Right lobe of liver (tissue), 6 donors: ENCODE measurements at places on chromosomes 16 and 17.
A peak's percentile ranks its signal among the peaks of the same experiment; 100 is the strongest.

DNA sequence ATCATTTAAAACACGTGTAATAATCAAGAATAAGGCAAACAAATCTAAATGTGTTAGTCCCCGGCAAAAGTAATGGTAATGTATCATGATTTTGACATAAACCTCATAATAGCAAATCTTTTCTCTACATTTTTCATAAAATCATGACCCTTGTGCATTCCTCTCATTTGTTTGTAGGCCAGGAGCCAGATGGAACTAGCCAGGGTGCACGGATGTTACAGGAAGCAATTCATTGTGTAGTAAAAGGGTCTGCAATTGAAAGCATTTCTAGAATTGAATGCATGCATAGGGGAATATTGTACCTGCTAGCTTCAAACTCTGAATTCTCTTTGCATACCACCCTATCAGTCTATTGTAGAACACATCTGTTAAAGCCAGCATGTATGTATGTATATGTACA lies 66.6 kb downstream of the CNTNAP4 start:
- DNase-seq = no peak

GRCh38 chr16:64693946-64694345 lies 427.9 kb downstream of the CDH11 start:
- DNase-seq = no peak

DNA sequence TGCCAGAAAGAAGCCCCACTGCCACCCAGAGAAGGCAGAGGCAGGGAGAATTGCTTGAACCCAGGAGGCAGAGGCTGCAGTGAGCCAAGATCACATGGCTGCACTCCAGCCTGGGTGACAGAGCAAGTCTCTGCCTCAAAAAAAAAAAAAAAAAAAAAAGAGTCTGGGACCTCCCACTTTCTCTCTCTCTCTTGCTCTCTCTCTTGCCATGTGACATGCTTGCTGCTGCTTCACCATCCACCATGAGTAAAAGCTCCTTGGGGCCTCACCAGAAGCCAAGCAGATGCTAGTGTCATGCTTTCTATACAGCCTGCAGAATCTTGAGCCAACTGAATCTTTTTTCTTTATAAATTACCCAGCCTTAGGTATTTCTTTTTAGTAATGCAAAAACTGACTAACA lies 21.5 kb upstream of the SRSF1 start:
- DNase-seq = no peak

GRCh38 chr16:3485821-3486505 lies 9.3 kb downstream of the C16orf90 start:
- no peak for DNase-seq

- DNase-seq = no peak
Measured at GRCh38 chr17:47716375-47716774, 16.7 kb upstream of the TBX21 start.

DNA sequence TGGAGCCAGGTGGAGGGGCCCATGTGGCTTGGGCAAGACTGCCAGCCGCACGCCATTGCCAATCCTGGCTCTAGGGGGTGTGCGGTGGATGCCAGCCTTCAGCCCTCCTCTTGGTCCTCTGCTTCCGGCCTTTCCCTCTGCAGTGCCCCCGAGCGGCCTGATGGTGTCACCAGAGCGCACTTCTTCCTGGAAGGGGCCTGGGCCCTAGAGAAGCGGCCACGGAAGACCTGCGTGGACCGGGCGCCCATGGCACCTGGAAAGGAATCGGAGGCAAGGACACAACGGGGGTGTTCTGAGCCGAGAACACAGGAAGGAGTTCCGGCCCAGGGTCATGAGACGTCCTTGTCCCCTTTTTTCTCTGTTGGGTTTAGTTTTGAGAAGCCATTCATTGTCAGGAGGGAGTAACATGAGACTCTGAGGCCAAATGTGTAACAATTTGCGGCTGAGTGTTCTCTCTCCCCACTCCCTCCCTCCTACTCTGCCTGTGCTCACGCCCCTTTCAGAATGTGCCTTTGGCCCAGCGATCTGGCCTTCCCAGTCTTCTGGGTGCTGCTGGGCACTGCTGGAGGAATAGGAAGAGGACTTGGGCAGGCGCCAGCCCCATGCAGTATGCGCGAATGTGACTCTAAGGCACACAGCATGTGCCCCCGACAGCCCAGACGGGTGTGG lies 92.8 kb downstream of the IRX3 start:
- DNase-seq = peak; percentile 71

DNA sequence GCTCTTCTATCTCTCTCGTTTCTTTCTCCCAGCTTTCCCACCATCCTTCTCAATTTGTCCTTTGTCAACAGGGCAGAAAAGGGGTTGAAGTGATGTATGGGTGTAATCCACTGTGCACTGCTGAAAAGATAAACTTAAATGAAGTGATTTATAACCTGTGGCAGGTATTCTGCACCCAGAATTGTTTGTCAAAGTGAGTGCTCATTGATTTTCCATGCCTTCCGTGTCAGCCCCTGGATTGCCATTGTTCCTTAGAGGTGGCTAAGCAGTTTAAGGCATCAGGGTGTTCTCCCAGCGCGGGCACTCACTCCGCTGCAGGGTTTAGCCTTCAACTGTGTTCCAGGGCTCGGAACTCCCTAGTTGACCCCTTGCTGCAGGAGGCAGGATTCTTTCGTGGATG lies 82.9 kb downstream of the PITPNC1 start:
- DNase-seq = no peak

GRCh38 chr17:28717578-28718332 lies at the start of gene RAB34:
Gene RAB34 (minus strand): TSS chr17:28717868. CDS start chr17:28717266, 602 bp downstream.
- DNase-seq = no peak

DNA sequence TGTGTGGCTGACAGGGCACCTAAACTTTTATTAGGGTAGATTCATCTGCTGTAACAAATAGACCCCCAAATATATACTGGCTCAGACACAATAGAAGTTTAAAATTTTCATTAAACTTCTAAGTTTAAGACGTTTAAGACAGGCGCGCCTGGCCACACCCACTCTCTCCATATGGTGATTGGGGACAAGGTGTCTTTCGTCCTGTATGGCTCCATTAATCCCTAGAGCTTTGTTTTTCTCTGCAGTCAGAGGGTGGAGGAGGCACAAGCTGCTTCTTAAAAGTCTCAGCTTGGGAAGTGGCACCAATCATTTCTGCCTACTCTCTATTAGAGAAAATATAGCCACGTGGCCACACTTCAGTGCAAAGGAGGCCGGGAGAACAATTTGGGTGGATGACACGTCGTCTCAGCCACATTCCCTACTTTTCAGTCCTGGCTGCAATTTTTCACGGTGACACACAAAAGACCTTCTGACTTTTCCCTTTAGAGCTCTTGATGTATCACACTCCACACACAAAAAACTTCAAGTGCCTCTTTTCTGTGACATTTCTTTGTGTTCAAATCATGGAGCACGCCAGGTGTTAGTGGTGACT lies 125.5 kb upstream of the CACNG3 start:
- DNase-seq = no peak

DNA sequence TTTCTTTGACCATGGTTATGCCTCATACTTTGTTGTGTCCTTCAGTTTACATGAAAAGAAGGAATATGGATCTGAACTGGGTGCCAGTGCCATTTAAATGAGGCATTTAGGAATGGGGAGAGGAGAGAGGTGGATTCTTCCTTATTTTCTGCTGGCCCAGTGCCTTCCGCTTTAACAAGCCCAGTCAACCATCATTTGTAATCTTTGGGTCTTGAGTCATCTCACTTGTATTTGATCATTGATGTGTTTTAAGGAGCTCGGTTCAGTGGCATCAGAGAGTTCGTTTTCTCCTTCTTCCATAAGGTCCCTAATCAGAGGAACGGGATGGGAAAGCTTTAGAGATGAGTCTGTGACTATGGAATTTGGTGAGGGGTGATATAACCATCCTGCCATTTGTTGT lies 334.9 kb downstream of the WWOX start:
- DNase-seq = no peak

DNA sequence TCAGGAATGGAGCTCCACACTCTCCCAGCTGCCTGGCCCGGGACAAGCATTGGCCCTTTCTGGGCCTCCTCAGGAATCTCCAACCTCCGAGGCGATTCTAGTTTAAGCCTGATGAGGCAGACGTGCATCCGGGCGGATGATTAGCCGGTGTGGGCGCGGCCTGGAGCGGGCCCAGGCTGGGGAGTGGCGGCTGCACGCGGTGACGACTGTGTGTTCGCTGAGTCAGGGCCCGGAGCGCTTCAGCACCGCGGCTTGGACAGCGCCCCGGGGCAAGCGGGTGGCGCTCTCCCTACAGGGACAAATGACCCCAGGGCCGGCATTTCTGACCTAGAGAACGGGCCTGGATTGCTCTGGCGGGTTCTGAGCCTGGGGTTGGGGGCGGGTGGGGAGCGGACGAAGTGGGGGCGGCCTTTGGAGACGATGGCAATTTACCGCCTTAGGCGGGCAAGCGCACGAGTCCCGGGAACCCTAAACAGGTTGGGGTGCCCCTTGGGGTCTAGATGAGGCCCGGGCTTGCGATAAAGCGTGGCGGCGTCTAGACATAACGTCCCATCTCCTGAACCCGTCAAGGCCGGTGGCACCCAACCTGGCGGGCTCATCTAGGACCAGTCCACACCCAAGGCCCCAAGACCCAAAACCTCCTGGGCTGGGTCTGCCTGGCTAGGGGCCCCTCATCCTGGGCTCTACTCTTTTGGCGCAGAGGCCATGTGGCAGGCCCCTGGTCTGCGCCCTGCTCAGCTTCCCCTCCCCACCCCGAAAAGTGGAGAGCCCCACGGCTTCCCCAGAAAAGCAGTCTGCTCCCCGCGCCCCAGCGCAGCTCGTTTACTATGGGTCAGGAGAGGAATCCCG lies 22.3 kb upstream of the ZNHIT3 start:
- peak; percentile 59 for DNase-seq

GRCh38 chr17:80781211-80781610 lies 210.4 kb upstream of the CHMP6 start:
- no peak for DNase-seq

DNA sequence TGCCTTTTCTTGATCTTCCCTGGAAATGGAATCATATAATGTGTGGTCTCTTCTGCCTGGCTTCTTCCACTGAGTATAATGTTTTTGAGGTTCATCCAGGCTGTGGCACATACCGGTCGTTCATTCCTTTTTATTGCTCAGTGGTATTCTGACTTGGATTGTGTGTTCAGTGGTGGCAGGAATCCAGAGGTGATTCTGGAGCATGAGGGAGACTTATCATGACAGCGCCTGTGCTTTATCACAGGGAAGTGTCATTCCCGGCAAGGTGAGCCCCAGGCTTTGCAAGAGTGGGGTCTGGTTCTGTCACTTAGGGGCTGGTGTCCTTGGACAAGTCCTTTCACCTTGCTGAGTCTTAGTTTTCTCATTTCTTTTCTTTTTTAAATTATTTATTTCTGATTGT lies 53.0 kb downstream of the IRX3 start:
- no peak for DNase-seq

DNA sequence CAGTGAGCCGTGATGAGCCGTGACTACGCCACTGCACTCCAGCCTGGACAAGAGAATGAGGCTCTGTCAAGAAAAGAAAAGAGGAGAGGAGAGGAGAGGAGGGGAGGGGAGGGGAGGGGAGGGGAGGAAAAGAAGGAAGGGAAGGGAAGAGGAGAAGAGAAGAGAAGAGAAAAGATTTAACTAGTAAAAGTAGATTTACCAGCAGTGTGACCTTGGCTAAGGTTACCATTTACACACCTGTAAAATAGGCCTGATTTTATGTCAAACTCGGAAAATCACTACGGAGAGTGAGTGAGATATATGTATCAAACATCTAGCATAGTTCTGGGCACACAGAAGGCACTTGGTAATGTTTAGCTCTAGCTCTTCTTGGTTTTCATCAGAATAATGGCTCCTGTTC lies 109.2 kb downstream of the LYRM1 start:
- DNase-seq = no peak

DNA sequence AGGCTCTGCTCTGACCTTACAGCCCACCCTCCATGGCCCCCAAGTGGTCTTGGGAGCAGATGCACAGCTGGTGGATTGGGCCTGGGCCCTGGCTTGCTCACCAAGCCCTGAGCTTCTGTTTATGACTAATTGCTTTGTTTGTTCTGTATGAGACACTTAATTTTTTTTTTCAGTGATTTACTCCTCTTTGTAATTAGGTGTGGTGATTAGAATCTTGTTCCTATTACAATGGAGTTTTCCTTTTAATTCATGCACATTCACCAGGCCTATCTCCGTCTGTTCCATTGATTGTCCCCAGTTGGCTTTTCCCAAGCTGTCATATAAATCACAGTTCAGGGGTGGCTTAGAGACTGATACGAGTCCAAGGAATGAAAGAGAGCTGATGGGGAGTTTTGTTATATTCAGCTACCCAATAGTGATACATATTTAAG lies 242.3 kb downstream of the CCDC182 start:
- no peak for DNase-seq

DNA sequence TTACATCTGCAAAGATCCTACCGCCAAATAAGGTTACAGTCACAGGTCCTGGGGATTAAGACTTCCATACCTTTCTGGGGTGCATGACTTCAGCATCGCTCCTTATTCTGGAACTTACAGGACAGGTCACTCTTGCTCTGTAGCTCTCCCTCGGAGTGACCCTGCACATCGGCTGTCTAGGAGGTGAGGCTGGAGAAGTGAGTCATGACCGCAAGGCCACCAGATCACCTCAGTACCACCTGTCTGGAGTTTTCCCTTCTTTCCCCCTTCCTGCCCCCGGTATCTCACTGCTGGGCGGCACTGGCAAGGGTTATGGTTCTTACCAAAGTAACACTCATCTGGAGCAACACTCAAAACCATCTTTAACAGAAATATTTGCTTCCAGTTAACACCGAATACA lies 374.8 kb downstream of the SLC39A11 start:
- no peak for DNase-seq

DNA sequence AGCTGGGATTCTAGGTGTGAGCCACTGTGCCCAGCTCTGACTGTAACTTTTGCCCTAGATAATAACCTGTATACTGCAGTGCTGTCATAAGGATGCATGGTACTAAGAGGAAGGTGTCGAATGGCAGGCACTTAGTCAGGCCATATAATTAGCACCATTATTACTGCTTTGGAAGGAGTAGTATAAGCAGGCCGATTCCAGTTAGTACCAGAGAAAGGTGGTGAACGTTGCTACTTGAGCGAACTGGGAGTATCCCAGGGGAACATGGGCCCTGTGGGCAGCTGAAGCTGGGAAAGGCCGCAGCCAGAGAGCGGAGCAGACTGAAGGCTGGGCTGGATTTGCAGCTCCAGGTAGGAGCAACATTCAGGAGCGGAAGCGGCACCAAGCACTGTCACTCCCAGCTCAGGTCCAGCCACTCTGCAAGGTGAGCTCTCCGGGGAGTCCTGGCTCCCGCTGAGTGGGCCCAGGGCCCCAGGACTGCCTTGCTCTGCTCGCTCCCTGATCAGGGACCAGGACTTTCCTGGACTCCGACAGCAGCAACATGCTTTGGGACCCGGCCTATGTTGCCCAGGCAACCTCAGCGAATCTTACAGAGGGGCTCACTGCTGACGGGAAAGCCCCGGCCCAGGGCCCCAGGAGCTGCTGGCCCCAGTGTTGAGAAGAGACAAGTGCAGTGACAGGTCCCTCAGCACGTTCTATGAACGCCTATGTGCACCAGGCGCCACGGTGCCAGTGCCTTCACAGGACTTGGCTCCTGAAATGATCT lies 28.6 kb downstream of the C16orf74 start:
- DNase-seq = no peak

DNA sequence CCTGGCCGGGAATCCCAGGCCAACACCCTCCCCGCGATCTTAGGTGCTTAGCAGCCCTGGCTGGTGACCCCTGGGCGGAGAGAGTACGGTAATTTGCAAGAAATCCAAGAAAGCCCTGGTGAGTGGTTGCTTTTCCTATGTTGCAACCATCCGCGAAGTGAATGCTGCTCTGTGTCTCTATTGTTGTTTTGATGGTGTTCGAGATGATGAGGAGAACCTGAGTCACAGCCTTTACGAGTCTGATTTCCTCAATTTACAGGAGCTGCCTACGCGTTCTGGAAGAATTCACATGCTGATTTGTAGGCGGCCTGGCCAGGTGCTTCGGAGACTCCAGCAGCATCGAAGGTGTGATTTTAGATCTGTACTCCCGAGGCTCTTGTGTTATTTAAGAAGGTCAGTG lies 63.3 kb downstream of the TMEM235 start:
- DNase-seq = no peak
